ENCODE measurements at places on chromosomes 4 and X.

DNA sequence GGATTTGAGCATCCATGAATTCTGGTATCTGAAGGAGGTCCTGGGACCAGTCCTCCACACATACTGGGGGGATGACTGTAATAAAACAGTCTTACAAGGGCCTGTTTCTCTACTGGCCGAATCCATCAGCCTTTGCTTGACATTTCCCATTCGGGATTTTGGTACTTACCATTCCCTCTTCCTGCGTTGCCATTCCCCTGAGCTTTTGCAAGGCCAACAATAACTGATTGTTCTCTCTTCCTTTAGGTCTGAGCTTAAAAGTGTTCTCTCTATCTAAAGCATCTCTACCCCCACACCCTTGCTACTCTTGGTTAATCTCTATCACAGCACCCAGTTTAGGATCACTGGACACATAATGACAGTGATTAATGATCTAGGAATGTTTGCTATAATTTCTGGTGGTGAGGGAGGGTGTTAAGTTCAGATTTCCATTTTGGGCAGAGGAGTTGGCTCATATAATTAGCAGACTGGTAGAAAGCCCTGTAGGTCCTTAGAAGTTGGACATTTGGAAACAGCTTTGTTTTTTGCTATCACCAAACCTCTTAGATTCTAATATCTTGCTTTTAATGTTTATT lies 29.4 kb downstream of the TMA16 start:
- no peak for DNase-seq

DNA sequence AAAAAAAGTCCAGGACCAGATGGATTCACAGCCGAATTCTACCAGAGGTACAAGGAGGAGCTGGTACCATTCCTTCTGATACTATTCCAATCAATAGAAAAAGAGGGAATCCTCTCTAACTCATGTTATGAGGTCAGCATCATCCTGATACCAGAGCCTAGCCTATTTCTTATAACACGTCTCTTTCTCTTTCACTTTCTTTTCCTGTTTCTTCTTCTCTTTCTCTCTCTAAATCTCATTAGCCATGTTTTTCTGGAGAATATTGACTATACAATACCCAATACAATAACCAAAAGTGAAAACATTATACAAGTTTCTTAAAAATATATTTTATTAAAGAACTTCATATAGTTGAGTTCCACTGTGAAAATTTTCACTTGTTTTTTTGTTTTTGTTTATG lies 1154.9 kb upstream of the PCDH7 start:
- no peak for DNase-seq

- no peak for DNase-seq
Observed at GRCh38 chr4:138858419-138858818, 157.2 kb upstream of the NOCT start.

GRCh38 chr4:120317713-120318112 lies 251.1 kb upstream of the MAD2L1 start:
- DNase-seq = no peak

DNA sequence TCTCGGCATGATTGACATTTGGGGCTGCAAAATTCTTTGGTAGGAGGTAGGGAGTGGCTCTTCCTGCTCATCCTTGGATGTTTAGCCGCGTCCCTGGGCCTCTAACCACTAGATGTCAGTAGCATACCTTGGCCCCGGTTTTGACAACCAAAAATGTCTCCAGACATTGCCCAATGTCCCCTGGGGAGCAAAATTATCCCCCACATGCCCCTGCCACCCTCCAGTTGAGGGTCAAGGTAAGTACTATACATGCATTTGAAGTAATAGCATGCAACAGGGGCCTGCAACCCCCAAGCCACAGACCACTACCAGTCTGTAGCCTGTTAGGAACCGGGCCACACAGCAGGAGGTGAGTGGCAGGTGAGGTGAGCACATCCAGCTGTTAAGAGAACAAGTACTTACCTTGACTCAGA lies 17.6 kb upstream of the KIAA1210 start:
- no peak for DNase-seq

DNA sequence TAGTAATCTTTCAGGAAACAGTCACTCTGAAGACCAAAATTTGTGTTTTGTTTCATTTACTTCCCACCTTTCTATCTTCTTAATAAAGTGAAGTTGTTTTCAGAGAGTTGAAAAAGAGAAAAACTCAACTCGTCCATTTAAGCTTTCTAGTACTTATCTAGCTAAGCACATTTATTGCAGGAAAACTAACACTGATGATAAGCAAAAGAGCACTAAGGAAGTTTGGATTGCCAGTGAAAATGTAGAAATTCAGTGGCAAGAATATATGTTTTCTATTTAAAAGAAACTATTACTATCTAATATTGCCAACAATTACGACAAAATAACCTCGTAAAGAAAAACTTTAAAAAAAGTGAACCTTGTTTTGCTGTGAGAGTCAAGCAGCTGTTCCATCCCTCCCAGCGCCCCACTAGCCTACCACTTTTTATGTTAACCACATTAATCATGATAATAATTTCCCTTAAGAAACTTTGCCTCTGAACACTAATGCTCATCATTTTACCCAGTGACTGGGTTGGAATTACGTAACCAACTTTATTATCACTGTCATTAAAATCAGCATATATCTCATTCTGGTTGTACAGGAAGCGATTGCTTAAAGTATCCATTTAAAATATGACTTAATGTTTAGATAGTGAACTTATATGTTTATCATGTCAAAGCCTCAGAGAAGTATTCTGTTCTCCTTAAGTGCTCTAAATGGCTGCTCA lies 24.8 kb downstream of the SPRY1 start:
- no peak for DNase-seq

DNA sequence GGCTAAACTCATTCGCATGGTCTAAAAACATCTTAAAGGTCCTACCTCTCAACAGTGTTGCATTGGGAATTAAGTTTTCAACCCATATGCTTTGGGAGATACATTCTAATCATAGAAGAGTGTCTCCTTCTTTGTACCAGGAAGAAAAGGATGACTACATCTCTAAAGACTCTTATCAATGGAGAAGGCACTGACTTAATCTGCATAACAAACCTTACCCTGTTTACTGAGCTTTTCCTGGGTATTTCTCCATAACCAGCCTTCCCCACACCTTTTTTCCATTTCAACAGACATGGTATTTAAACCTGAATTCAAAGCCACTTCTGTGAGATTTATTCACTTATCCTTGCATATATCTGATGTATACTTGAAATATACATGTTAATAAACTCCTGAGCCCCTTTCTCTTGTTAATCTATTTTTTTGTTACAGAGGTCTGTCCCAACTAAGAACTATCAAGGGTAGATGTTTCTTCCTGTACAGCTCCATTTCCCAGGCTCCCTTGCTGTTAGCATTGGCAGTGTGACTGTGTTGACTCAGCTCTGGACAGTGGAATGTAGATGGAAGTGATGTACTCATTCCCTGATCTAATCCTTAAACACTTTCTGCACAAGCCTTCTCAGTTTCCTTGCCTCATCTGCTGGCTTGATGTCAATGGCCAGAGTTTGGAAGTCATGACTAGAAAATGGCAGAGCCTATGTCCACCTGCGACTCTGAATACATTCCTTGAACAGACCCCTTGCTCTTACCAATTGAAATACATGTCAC lies 148.9 kb upstream of the CPEB2 start:
- DNase-seq = no peak

DNA sequence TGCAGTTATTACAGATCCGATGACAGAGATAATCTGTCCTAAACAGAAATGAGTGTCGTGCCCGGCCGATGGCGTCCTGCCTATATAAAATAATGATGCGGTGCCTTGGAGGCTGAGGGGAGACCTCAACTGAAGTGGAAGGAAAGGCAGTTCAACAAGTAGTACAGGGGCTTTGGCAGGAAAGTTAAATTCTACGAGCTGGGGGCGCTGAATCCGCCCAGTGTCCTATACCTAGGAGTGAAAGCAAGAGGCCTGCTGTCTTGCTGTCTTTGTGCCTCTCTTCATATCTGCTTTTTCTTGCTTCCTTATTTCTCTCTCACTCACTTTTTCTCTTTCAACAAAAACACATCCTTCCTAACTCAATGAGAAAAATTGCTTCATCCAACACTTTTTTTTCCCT lies 82.2 kb upstream of the PRPS2 start:
- DNase-seq = no peak

DNA sequence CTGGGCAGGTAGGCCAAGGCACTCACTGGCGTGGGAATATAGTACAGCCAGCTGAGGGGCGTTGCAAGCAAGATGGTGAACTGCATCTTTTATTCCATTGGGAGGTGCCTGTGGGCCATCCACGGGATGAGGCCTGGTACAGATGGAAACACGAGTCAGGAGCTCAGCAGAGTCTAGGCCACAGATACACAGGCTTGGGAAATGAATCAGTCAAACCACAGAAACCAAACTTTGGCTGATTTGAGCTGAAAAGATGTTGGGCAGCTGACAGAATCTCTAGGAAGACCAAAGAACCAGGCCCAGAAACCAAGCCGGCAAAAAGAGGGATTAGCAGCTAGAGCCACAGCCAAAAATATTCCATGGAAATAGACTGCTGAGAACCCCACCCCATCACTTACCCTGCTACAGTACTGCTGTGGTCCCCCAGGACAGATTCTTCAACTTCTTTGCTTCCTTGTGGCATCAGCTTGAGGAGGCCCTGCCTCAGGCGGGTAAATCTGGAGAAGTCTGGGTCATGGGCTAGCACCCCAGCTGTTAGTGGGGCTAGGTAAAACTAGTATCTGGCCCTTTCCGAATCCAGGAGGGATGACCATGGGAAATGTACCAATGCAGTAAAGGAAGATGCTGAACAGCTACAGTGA lies 75.4 kb downstream of the TMEM131L start:
- DNase-seq = peak; percentile 41

- DNase-seq = no peak
Observed at GRCh38 chrX:151167791-151168345, 8.5 kb upstream of the GPR50 start.

DNA sequence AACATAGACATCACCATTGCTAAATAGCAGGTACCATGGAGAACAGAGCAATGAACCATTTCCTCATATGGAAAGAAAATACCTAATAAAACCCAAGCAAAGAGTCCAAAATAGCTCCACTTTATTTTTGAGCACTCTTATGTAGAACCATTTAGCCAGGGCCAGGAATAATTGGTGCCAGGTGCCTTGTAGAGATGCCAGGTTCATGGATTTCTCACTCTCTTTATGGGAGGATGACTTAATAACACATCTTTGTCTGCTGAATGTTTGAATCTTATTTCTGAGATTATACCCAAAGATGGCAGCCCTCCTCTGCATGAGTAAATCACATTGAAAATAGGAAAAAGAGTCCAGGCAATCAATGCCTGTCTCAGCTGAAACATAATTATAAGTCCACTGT lies 212.3 kb upstream of the SFRP2 start:
- DNase-seq = no peak

- DNase-seq = no peak
Observed at GRCh38 chr4:128550060-128550459, 259.4 kb upstream of the JADE1 start.

DNA sequence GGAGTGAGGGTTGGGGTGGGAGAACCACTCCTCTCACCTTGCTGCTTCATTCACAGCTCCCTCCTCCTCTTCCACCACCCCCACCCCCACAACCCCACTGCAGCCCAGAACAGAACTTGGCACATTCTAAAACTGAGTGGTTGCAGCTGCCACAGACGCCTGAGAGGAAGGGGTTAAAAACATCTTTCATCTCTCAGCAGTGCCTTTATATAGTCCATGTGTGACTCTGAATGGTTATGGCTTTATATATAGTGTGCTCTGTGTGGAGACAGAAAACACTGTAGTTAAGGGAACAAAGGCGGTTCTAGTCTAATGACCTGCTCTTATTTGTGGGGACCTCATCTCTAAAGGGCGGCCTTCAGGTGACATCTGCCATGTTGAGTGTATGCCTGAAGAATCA lies 144.8 kb downstream of the BCOR start:
- DNase-seq = no peak

DNA sequence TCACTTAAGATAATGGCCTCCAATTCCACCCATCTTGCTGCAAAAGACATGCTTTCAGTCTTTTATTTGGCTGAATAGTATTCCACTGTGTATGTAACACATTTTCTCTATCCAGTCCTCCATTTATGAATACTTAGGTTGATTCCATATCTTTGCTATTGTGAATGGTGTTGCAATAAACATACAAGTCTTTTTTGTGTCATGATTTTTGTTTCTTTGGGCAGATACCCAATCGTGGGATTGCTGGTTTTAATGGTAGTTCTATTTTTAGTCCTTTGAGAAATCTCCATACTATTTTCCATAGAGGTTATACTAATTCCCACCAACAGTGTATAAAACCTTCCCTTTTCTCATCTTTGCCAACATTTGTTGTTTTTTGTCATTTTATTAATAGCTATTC lies 180.9 kb downstream of the SMIM20 start:
- no peak for DNase-seq

- DNase-seq = peak; percentile 63
Observed at GRCh38 chrX:153727123-153727931, 2.7 kb downstream of the ABCD1 start.

- DNase-seq = no peak
Observed at GRCh38 chrX:138877746-138878145, 166.2 kb upstream of the FGF13 start.
